ENCODE measurements at places on chromosomes 1 and 21.

- peak; percentile 68 for DNase-seq
Observed at GRCh38 chr1:39269791-39270342, 65.4 kb downstream of the MACF1 start.

- no peak for DNase-seq
Observed at GRCh38 chr21:31710586-31710985, 21.3 kb downstream of the SCAF4 start.

GRCh38 chr1:89697383-89697782, 64.5 kb downstream of the LRRC8C start:
- DNase-seq, result no peak

DNA sequence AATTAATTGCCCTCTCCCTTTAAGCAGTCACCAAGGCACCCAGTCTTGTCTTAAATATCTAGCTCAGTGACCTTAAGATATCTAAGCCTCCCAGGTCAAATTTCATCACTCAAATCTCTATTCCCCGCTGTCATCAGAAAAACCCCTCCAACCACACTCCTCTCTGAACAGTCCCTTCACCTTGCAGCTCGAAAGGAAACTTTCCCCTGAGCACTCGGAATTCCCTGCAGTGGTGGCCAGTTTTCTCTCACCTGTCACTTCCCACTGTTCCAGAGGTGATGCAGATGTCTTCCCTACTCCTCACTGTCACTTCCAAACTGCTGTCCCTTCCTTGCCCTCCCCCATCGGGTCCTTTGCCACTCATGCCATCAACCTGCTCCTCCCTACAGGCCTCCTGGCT, 15.3 kb upstream of the SSX2IP start:
- no peak for DNase-seq

GRCh38 chr1:51518586-51519047, 449 bp downstream of the EPS15 start:
- peak; percentile 73 for DNase-seq

DNA sequence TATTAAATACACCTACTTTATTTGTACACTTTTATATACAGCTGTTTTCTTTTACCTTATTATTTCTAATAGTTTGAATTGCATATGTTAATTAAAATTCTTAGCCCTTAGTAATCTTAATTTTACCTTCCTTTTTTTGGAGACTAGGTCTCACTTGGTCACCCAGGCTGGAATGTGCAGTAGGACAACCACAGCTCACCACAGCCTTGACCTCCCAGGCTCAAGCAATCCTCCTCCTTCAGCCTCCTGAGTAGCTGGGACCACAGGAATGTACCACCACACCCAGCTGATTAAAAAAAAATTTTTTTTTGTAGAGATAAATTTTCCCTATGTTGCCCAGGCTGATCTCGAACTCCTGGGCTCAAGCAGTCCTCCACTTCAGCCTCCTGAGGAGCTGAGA, 15.0 kb upstream of the SDC3 start:
- DNase-seq, result no peak

DNA sequence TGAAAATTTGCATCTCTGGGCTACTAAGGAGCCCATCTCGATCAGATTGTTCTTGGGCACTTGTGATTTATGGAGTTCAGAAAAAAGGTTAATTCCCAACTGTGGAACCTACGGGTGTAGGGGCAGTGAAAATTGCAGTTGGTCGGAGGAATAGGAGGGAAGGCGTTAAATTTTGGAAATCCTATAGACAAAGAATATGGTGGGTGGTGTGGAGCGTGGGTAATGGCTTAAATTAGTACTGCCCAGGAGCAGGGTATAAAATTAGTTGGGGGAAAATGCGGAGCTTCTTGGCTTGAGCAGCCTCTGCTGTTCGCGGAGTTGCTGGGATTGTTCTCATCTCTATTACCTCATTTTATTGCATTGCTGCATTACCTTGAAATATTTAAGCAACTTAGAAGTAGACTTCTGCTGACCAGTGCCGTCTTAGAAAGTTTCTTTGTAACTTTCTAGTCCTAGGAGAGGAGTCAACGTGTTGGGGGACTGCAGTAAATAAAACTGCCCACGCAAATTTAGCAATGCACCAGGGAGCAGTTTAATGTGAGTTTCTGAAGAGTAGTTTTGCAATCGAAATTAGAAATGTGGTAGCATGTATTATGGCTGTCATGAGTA, 514 bp downstream of the S1PR1 start:
- DNase-seq, result no peak

DNA sequence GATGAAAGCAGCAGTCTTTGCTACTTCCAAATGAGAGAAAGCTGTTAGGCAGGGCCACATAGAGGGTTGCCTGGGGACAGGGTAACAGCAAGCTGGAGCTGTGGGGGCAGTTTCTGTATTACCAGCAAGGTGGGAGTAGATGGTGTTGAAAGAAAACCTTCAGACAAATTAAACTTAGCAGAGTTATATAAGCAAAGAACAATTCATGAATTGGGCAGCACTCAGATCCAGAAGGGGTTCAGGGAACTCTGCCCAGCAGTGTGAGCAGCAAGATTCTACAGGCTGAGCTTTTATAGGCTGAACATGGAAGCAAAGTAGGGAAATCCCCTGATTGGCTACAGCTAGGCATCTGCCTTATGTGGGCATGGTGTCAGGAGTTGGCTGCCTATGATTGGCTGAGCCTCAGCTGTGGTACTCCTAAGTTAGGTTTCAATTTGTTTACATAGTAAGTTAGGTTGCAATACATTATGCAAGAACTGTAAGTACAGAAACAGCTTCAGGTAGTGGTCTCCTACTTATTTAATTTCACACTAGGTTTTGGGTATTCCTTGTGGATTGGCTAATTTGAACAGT, 64.1 kb upstream of the TMPRSS2 start:
- DNase-seq, result no peak

GRCh38 chr1:96211202-96211601, 510.4 kb upstream of the PTBP2 start:
- no peak for DNase-seq

- no peak for DNase-seq
Observed at GRCh38 chr1:158067662-158068061, 74.2 kb downstream of the KIRREL1 start.

GRCh38 chr1:28313702-28314546, 14.9 kb upstream of the MED18 start:
- no peak for DNase-seq

GRCh38 chr1:3418600-3418999, 35.9 kb upstream of the ARHGEF16 start:
- DNase-seq, result no peak

GRCh38 chr1:22045604-22046228, 6.8 kb upstream of the CDC42 start:
- no peak for DNase-seq

- no peak for DNase-seq
Observed at GRCh38 chr1:212430416-212430815, 2.3 kb upstream of the NENF start.

DNA sequence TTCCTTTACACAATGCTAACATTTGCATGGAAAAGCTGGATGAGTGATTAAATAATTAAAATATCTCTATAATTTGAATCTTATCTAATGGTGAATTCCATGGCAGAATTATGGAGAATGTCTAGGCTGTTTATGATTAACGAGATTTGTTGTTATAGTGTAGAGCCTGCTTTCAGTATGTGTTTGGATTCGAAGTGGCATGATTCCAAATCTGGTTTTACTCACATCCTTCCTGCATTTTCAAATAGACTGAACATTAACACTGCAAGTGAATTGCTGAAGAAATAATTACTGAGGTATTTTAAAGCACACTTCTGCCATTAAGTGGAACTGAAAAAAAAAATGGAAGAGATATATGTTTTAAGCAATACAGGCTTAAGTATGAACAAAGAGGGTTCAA, 5.1 kb upstream of the NEK7 start:
- no peak for DNase-seq

GRCh38 chr21:37413553-37414291, 47.1 kb downstream of the DYRK1A start:
- peak; percentile 23 for DNase-seq

- no peak for DNase-seq
Observed at GRCh38 chr1:63506782-63507181, 16.2 kb downstream of the ITGB3BP start.

DNA sequence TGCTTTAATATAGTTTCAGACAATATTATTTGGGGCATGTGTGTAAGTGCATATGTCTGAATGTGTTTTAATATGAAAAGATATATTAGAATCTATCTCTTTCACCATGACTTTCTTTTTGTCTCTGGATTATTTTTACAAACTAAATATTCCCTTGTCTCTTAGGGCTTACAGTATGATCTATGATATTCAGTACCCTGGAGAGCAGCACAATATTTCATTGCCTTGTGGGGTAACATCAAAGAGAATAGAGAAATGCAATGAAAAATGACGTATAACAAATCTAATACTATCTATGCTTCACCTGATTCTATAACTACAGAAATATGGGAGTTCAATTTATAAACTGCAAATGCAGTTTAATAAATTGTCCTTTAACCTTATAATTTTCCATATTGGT, 2084.5 kb downstream of the MRPL39 start:
- DNase-seq, result no peak
